ENCODE measurements at places on chromosomes 3 and 15.

DNA sequence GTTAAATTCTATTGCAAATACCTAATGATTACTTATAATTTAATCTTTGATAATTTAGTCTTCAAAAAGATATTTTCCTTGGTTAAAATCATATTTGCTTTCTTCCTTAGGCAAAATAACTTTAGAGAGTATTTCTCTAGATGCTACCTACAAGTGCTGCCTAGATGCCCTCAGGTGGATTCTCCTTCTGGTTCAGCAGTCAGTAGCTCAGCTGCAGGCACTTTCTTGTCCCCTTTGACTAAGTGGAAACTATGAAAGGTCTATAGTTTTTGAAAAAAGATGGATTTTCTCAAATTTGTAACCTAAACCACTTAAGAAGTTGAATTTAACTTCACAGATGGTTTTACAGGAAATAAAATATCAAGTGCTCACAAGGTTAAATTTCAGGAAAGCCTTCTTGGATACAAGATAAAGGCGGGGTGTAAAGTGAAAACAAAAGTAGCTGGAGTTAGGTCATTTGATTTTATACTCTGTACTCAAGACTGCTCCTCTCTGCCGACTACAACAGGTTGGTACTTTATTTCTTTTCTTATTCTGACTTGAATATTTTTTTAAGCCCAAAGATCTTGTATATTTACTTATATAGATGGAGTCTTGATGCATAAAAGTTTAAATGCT, at the start of gene ACKR4:
TSS of gene ACKR4 (plus strand) at position 455 of the 618 bp plus-strand sequence. CDS start 3,128 bp downstream, outside the sequence.
- DNase-seq = no peak

DNA sequence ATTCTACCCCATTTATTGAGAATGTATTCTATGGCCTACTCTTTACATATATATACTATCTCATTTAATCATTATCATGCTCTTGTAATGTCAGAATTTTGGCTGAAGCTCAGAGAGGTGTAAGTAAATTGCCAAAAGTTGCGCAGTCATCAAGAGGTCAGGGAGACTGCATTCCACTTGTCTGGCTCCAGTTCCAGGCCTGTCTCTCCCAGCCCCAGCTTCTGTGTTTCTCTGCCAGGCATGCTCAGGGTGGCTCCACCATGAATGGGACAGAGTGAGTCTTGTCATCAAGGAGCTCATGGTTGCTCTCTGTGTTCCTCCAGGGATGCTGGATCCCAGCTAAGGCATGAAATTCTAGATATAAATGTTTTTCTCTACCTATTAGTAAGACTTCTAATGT, 635.1 kb upstream of the MDFIC2 start:
- no peak for DNase-seq

DNA sequence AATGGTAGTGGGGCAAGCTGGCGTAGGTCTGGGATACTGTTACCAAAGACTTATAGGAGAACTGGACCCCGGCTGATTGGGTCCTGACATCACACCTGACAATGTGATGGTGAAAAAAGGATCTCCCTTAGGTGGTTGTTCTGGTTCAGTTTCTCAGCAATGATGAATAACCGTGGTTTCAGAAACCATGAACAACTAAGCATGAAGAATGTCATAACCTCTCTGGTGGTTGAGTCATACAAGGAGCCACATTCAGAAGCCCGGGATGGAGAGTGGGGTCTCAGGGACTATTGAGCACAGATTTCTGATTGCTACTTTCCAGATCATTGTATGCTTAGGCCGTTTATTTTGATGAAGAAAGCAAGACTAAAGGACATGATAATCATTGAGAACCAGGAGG, 17.4 kb downstream of the GPR160 start:
- no peak for DNase-seq

- DNase-seq = no peak
These were observed 137.3 kb downstream of the MECOM start for GRCh38 chr3:169526246-169526645.

DNA sequence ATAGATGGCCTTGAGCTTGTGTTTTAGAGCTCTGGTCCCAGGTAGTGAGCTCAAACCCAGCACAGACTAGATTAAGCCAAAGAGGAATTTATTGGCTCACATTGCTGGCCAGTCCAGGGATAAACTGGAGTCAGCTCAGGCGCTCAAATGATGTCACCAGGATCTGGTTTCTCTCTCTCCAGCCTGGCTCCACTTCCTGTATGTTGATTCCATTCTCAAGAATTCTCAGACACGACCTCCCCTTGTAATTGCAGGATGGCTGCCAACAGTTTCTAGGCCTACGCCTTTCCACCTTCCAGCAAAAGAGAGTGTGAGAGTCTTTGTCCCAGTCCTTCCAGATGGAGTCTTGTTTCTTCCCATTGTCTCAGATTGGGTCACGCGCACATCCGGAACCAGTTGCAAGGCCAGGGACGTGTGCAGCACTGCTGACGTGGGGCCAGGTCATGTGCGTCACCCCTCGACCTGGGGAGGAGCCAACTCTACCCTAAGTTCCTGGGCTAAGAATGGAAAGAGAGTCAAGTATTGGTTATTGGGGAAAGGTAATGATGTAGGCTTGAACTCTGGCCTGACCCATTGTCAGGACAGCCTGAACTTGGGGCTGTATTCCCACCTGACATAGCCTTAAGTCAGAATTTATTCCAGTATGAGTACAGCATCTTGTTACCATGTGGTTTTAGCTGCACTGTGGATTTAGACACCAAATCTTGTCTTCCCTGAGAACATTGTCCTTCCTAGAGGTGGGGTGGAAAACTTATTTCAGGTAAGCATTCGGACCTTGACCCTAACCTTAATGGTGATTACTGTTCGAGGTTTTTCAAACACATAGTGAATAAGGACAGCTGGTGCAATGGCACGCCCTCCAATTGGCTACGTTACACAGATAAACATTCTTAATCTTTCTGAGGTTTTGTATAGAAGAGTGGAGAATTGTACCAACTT, 31.6 kb downstream of the CACNA1D start:
- no peak for DNase-seq

Data from stimulated activated CD4-positive, alpha-beta T cell treated with anti-CD3 and anti-CD28 coated beads, Interleukin-15, amount 100 ng/mL, for 1 hour (primary cell).